ENCODE measurements at places on chromosomes 3 and 15. TPM values are rescaled to one million over a fixed set of nuclear protein-coding genes. Genes with fewer than 3 reads are reported as not detected.

The GOLGA6B gene
- not detected for total RNA-seq

The ANKUB1 gene
- total RNA-seq = not detected

DNA sequence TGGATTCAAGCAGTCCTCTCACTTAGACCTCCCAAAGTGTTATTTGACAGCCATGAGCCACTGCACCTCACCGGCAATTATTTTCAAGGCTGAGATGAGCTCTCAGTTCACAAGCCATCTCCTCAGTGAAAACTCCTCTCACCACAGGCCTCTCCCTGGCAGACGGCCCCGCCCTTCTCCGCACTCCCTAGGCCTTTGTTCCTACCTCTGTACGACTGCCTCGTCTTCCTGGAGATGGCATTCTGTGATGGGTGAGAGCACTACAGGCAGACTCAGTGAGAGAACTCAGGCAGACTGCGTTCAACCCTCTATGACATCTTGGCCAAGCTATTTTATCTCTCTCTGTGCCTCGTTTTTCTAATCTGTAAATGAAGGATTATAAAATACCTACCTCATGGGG lies 67.0 kb upstream of the TPM1 start:
- no peak overlapping the region for H3K27ac ChIP-seq
- H3K4me3 ChIP-seq = no peak overlapping the region
- no peaks in the 10 kb centered on the region for H3K27me3 ChIP-seq
- DNase-seq = no peak

GRCh38 chr15:40831861-40832260 lies 3.4 kb upstream of the PPP1R14D start:
- no peak overlapping the region for H3K27ac ChIP-seq
- H3K27me3 ChIP-seq = peaks cover 5% of the 10 kb centered on the region
- no peaks in the 10 kb centered on the region for H3K36me3 ChIP-seq
- H3K4me1 ChIP-seq = no peaks in the 10 kb centered on the region
- DNase-seq = no peak

GRCh38 chr3:100525753-100526612 lies 33.6 kb downstream of the TMEM45A start:
- no peak overlapping the region for H3K4me3 ChIP-seq
- no peak overlapping the region for H3K27ac ChIP-seq
- H3K36me3 ChIP-seq = no peaks in the 10 kb centered on the region
- H3K4me1 ChIP-seq = no peaks in the 10 kb centered on the region

DNA sequence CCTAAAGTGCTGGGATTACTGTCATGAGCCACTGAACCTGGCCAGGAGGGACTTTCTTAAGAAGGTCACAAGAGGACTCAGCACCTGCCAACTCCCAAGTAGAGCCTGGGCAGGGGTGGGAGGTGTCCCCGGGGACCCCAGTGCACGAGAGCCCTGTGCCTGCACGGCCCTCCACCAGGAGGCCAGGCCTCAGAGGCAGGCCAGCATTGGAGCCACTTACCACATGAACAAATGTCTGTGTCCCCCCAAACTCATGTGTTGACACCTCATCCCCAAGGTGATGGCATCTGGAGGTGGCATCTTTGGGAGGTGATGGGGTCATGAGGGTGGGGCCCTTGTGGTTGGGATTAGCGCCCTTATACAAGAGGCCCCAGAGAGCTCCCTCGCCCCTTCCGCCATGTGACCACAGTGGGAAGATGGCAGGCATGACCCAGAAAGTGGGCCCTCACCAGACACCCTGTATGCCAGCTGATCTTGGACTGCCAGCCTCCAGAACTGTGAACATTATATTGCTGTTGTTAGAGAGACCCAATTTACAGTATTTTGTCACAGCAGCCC lies 3.2 kb upstream of the RPUSD3 start:
- no peak overlapping the region for H3K27ac ChIP-seq
- H3K36me3 ChIP-seq = no peaks in the 10 kb centered on the region
- H3K4me3 ChIP-seq = no peak overlapping the region
- no peaks in the 10 kb centered on the region for H3K27me3 ChIP-seq
- H3K4me1 ChIP-seq = peaks cover 12% of the 10 kb centered on the region
- DNase-seq = no peak

- no peak overlapping the region for H3K27ac ChIP-seq
- H3K4me1 ChIP-seq = peaks cover 51% of the 10 kb centered on the region
- no peaks in the 10 kb centered on the region for H3K36me3 ChIP-seq
- no peak for DNase-seq
- no peak overlapping the region for H3K4me3 ChIP-seq
Measured at GRCh38 chr3:126923423-126923822, 59.5 kb upstream of the PLXNA1 start.
